Ascending aorta (tissue), 2 donors: ENCODE measurements at places on chromosomes 6 and 20. TPM values are rescaled to one million over a fixed set of nuclear protein-coding genes. Genes with fewer than 3 reads are reported as not detected.
A peak's percentile ranks its signal among the peaks of the same experiment; 100 is the strongest.

- H3K27me3 ChIP-seq, result no peaks in the 10 kb centered on the region
- H3K4me3 ChIP-seq, result no peak overlapping the region
- no peak for DNase-seq
- H3K4me1 ChIP-seq, result peaks cover 29% of the 10 kb centered on the region
Measured at GRCh38 chr6:43432009-43432945, 4.9 kb downstream of the ABCC10 start.

- H3K4me3 ChIP-seq, result no peak overlapping the region
- H3K27ac ChIP-seq, result no peak overlapping the region
- no peaks in the 10 kb centered on the region for H3K36me3 ChIP-seq
- no peaks in the 10 kb centered on the region for H3K27me3 ChIP-seq
- H3K4me1 ChIP-seq, result no peaks in the 10 kb centered on the region
- DNase-seq, result no peak
Measured at GRCh38 chr20:52226370-52226769, 34.8 kb upstream of the ZFP64 start.

- no peak overlapping the region for H3K27ac ChIP-seq
- DNase-seq, result no peak
- H3K27me3 ChIP-seq, result no peaks in the 10 kb centered on the region
Measured at GRCh38 chr6:168732676-168733075, 291.7 kb downstream of the SMOC2 start.

Gene C20orf204
- total RNA-seq, result not detected

Gene CPNE1
- 208 TPM for total RNA-seq

Gene IMPG1
- not detected for total RNA-seq

Gene LIN28B
- total RNA-seq, result not detected

DNA sequence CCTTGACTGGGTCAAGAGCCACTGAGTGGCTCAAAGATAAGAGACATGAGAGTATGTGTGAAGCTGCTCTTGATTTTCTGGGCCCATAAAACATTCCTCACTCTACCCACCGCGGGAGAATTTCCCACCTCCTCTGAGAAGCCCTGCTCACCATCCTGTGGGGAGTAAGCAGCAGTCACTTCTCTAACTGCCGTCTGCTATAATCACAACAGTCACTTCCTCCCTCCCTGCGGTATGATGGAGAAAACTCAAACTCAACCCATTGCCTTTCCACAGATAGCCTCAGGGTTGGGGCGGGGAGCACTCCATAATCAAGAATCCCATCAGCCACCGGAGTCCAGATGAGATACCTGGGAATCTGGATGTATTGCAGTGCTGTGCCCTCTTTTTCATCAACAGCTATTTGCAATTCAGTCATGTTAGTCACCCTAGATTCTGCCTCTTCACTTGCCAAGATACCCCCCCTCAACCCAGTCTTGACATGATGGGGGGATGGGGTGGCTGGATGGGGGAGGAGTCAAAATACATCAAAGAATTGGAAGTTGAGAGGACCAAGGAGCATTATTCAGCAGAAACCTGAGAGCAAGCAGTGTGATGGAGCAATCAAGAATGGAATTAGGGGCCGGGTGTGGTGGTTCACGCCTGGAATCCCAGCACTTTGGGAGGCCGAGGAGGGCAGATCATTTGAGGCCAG, 5.1 kb downstream of the MOCS1 start:
- no peak overlapping the region for H3K4me3 ChIP-seq
- H3K4me1 ChIP-seq, result peaks cover 56% of the 10 kb centered on the region
- DNase-seq, result no peak
- no peaks in the 10 kb centered on the region for H3K27me3 ChIP-seq
- H3K27ac ChIP-seq, result peak overlapping the region; percentile 84
- H3K36me3 ChIP-seq, result peaks cover 21% of the 10 kb centered on the region

Gene PACRG
- total RNA-seq, result not detected

Gene CSTF1
- 13.7 TPM for total RNA-seq

- H3K36me3 ChIP-seq, result peaks cover 3% of the 10 kb centered on the region
- peaks cover 26% of the 10 kb centered on the region for H3K4me1 ChIP-seq
- peak overlapping the region; percentile 70 for H3K27ac ChIP-seq
Measured at GRCh38 chr20:36821964-36822437, 48.4 kb upstream of the DSN1 start.

DNA sequence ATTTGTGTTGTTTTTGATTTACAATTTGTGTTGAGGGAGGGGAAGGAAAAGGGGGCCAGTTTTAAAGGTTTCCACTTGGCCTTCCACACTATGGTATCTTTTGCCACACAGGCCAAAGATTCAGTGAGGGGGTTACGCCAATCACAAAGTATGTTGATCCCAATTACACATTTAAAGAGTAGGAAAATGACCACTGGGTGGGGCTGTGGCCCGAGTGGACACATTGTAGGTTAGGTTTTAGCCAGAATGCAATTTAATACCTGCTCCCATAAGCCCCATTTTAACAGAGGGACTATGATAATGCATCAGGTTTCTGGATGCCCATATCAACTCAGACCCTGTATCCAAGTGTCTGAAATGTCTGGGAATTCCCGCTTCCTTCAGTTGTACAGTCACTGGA, 15.6 kb downstream of the VGLL2 start:
- no peaks in the 10 kb centered on the region for H3K4me1 ChIP-seq
- H3K27ac ChIP-seq, result no peak overlapping the region
- H3K27me3 ChIP-seq, result no peaks in the 10 kb centered on the region
- no peaks in the 10 kb centered on the region for H3K36me3 ChIP-seq
- no peak for DNase-seq

Gene GABRR2
- total RNA-seq, result 0.32 TPM

- DNase-seq, result no peak
- H3K27me3 ChIP-seq, result no peaks in the 10 kb centered on the region
- no peak overlapping the region for H3K27ac ChIP-seq
- H3K4me3 ChIP-seq, result no peak overlapping the region
- no peaks in the 10 kb centered on the region for H3K4me1 ChIP-seq
Measured at GRCh38 chr6:20236344-20236743, 24.1 kb upstream of the MBOAT1 start.

- no peaks in the 10 kb centered on the region for H3K27me3 ChIP-seq
- peak overlapping the region; percentile 60 for H3K27ac ChIP-seq
- DNase-seq, result no peak
- H3K4me3 ChIP-seq, result peak overlapping the region; percentile 77
- H3K4me1 ChIP-seq, result peaks cover 12% of the 10 kb centered on the region
- H3K36me3 ChIP-seq, result peaks cover 22% of the 10 kb centered on the region
Measured at GRCh38 chr20:63893999-63894357, 948 bp upstream of the DNAJC5 start.

Gene MED23
- total RNA-seq, result 20.4 TPM

DNA sequence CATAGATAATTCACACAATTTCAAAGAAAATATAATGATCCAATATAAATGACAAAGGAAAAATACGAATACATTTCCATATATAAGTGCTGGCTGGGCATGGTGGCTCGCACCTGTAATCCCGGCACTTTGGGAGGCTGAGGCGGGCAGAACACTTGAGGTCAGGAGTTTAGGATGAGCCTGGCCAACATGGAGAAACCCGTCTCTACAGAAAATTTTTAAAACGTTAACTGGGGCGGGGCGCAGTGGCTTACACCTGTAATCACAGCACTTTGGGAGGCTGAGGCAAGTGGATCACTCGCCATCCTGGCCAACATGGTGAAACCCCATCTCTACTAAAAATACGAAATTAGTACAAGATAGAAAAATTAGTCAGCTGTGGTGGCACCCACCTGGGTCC, 14.9 kb upstream of the MAPK13 start:
- peaks cover 18% of the 10 kb centered on the region for H3K36me3 ChIP-seq
- H3K27me3 ChIP-seq, result no peaks in the 10 kb centered on the region
- no peaks in the 10 kb centered on the region for H3K4me1 ChIP-seq
- no peak for DNase-seq

DNA sequence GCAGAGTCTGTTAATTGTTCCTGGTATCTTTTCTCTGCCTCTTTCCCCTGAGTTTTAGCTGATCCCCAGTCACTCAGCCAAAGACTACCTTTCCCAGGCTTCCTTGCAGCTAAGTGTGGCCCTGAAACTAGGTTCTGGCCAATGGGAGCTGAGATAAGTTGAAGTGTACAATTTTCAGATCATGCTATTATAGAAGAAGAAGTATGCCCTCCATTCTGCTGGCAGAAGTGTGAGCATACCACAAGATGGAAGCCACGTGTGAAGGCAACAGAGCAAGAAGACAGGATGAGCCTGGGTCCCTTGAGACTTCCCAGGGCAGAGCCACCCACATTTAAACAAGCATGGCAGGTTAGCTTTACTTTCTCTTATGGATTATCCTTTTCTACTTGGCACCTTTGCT, 273.2 kb downstream of the HIVEP2 start:
- no peaks in the 10 kb centered on the region for H3K27me3 ChIP-seq
- H3K36me3 ChIP-seq, result no peaks in the 10 kb centered on the region
- H3K4me3 ChIP-seq, result no peak overlapping the region
- no peaks in the 10 kb centered on the region for H3K4me1 ChIP-seq
